ENCODE measurements at places on chromosomes 7 and 10.
A peak's percentile ranks its signal among the peaks of the same experiment; 100 is the strongest.

GRCh38 chr7:7920481-7920880 lies 48.1 kb upstream of the GLCCI1 start:
- DNase-seq, result peak; percentile 68

DNA sequence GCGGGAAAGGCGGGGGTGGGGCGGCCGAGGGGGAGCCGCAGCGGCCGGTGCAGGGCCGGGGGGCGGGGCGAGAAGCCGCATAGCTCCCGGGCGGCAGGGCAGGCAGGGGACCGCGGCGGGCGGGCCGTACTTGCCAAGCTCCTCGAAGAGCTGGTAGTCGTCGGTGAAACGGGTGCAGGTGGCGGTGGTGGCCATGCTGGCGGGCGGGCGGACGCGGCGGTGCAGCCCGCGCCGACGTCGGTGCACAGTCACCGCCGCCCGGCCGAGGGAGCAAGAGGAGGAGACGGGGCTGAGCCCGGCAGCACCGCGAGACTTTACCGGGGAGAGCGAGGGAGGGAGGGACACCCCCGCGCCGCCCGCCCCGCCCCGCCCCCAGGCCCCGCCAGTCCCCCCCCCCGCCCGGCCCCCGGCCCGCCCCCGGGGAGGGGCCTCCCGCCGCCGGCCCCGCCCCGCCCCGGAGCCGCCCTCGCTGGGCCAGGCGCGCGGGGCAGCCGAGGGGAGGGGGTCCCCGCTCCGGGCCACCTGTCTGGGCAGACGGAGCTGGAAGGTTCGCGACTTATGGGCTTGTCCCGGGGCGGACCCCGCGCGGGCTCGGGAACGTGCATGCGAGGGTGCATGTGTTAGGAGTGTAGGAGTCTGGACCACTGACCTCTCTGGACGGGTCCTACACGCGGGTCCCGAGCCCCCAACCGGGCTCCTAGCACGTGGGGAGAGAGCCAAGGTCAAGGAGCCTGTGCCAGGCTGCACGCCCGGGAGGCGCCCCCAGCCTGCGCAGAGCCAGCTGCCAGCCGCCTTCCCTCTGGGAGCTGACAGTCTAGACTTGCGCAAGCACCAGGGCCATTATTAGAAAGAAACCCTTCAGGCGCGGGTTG lies at the start of gene CAMK2G:
Gene CAMK2G, minus strand, starts transcription at position 289 of the 872 bp plus-strand sequence. Its CDS starts 94 bp downstream, at position 195.
- peak; percentile 88 for DNase-seq

- DNase-seq, result no peak
Measured at GRCh38 chr10:32511599-32511998, 65.7 kb downstream of the CCDC7 start.

DNA sequence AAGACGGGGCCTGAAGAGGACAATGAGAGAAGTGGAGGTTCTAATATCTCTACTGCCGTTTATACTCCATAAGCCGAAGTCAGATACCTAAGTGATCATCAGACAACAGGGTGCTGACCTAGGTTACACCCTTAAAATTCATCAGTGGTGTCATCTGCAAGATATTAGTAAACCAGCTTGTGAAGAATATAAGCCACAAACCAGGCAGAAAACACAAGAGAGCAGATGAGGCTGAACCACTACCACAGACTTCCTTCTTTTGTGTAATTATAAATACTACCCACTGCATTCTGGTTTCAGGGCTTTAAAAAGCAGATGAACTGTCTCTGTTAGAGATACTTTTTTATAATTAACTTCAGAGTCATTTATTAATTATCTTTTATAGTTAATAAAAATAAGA lies 69.0 kb upstream of the LRRC17 start:
- no peak for DNase-seq

GRCh38 chr10:29974773-29975172 lies 84.6 kb downstream of the JCAD start:
- DNase-seq, result no peak

GRCh38 chr7:25802057-25802456 lies 349.9 kb upstream of the NFE2L3 start:
- DNase-seq, result no peak

DNA sequence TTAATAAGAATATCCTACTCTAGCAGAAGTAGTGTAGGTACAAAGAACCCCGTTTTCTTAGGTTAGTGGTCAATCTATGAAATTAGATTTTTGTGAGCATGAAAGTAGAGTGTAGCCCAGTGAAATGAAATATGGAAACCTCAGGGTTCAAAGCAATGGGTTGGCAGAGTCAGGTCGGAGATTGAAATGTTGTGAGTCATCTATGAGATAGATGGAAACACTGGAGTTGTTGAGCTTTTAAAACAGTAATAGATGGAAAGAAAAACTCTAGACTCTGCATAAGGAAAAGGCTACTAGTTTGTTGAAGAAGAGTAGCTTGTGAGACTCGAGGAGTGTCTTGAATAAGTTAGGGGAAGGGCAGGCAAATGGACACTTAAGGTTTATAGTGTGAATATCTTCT lies 251.9 kb downstream of the EXOC4 start:
- DNase-seq, result no peak

DNA sequence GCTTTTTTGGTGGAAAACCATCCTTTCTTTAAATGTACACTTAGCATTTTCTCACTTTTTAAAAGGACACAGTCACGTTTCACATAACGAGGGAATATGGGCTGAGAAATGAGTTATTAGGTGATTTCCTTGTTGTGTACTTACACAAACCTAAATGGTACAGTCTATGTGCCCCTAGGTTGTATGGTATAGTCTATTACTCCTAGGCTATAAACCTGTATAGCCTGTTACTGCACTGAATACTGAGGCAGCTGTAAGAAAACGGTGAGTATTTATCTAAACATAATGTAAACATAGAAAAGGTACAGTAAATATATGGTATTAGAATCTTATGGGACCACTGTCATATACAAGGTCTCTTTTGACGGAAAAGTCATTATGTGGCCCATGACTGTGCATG lies 913.5 kb upstream of the GHITM start:
- DNase-seq, result no peak

DNA sequence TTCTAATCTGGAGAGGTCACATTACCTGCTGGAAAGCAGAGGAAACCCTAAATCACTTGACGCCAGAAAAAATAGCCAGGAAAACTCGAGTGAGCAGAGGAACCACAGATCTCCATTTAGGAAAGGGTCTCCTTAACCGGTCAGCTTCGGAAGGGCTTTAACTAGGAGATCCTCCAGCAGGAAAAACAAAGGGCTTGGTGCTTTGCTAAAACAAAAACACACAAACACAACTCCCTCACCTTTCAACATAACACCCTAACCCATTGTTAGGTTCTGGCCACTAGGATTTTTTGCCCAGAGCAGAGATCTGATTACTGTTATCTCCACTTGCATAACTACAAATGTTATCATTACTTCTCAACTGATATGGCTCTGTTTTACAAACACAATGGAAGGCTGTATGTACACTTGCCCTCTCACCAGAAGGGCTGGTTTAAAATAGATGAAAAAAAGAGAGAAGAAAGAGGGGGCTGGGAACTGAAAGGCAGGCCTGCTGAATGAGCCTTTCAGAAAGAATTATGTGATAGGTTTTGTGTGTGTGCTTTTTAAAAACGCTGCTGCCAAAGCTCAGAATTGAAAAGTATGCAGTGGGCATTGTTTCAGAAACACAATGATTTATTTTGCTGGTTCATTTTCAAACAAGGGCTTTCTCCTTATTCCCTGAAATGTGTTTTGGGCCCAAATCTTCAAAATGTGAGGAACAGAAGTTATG lies 161.5 kb downstream of the FGFR2 start:
- no peak for DNase-seq

- no peak for DNase-seq
Measured at GRCh38 chr7:155268921-155269650, 28.6 kb upstream of the INSIG1 start.

GRCh38 chr10:96417441-96417840 lies 58.6 kb upstream of the OPALIN start:
- no peak for DNase-seq

GRCh38 chr10:88474884-88475844 lies 108.0 kb downstream of the RNLS start:
- no peak for DNase-seq

All from CD4-positive, alpha-beta T cell treated with Interleukin-17A for 1 hour (primary cell).